Fibroblast of mammary gland (primary cell): ENCODE measurements at places on chromosomes 11 and 22.

DNA sequence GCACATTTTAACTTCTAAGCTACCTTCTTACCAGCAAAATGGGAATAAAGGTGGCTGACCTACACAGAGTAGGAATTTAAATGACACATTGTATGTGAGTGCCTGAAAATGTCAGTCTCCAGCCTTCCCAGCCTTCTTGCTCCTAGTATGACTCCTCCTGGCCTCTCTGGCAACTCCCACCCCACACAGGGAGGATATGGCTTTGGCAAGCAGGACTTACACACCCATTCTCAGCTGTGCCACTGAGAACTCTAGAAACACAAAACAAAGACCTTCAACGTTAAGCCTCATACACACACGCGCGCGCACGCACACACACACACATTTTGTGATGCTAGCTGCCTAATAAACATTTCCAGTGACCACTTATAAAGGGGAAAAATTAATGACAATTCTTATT, 65.8 kb downstream of the PACSIN2 start:
- peak; percentile 78 for DNase-seq

GRCh38 chr22:34017205-34017604, 96.9 kb upstream of the LARGE1 start:
- DNase-seq: no peak

DNA sequence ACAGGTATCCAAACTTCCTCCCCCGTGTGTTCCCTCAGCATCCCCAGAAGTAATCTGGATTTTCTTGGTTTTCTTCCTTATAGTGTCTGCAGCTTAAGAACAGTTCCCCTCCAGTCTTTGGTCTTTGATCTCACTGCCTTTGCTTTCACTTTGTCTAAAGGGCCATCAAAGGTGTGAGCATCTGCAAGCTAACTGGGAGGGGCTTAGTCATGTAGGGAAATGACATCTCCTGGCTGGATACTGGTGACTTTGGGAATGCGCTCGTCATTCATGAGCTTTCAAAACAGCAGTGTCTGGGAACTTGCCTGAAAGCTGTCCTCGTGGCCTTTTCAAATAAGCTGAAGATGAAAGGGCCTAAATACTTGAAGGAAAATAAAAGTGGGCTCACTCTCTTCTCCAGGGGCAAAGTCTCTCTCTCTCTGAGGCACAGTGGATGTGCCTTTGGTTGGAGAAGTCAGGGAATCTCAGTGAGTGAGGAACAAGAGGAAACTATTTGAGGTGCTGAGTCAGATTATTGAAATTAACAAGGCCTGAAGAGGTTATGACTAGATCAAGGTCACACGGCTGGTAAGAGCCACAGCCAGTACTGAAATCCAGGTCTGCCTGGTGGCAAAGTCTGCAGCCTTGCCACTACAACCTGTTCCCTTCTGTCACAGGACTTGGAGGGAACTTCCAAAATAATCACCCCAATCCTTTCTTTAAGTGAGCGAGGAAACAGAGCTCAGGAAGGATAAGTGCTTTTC, 45.6 kb upstream of the TENM4 start:
- no peak for DNase-seq

GRCh38 chr11:70167723-70168404, 35.2 kb upstream of the FADD start:
- no peak for DNase-seq

GRCh38 chr11:102121329-102121728, 11.1 kb downstream of the YAP1 start:
- no peak for DNase-seq

DNA sequence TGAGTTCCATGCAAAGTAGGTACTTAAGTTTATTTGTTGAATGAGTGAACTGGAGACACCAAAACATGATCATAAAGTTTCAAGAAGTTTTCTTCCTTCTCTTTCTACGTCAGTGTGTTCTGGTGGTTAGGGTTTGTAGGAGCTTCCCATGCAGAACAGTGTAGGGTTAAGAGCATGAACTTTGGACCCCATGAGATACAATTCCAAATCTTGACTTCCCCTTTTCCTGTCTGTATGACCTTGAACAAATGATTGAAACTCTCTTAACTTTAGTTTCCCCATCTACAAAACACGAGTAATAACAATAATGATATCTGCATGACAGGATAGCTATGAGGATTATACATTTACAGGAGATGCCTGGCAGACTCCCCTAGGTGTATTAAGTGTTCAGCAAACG, 41.0 kb upstream of the TENM4 start:
- DNase-seq: no peak

DNA sequence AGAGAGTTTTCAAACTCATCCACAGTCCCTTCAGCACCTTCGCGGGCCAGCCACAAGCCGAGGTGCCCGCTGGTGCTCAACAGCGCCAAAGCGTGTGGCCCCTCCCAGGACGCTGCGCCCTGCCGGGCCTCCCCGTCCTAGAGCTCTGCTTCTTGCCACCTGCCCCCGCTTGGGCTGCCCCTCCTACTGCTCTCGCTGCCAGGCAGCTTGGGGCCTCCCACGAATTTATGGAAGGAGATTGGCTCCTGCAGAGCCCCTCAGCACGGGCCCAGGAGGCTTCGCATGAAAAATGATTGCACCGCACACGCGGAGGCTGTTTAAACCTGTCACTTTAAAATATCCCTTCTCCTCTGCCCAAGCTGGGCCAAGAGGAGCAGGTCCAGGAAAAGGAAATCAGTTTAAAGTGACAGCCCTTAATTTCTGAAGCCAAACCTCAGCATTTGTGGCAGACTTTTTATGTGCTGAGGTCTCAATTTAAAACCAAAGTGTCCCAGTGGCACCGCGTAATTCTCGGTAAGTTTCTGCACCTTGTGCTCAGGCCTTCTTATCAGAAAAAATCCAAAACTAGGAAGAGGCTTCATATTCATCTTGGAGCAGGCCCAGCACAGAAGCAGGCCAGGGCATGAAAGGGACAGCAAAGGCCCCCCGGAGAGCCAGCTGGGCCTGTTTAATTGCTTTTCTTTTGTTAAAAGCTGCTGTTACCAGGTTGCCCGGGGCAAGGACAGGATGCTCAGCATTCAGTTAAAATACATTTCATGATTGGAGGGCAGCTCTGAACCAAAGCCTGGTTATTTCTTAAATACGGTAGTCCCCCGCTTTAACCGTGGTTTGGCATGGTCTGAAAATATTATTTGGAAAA, 303.6 kb downstream of the OPCML start:
- no peak for DNase-seq

DNA sequence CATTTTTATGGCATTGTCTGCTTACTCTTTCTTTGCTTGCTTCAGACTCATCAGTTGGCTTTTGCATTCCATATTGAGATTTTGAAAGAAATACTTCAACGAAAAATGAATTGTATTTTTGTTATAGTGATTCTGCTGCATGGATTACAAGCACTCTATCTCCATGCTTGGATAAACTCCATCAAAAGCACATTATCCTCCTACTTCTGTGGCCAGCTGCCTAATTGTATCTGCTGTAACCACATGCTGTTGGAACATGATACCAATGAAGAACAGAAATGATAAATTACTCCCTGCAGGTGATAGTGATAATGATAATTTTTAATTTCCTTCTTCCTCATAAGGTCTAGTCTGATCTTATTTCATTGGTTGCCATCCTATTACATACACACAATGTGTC, 100.8 kb downstream of the PRMT3 start:
- DNase-seq: no peak

GRCh38 chr11:67289226-67289650, at the start of gene ANKRD13D:
ANKRD13D (plus strand) TSS chr11:67289303; CDS start chr11:67289461, 158 bp downstream.
- no peak for DNase-seq

DNA sequence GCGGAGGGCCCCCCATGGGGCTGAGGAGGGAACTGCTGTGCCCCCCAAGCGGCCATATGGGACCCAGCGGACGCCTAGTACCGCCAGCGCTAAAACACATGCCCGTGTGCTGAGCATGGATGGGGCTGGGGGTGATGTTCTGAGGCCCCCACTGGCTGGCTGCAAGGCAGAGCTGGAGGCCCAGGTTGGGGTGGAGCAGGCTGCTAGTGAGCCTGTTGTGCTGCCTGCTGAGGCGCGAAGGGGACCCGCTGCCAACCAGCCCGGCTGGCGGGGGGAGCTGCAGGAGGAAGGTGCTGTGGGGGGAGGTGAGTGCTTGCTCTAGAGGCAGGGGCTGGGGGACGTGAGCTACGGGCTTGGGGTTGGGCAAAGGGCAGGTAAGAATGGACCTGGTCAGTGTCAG, 3.2 kb downstream of the PCNX3 start:
- DNase-seq: no peak

DNA sequence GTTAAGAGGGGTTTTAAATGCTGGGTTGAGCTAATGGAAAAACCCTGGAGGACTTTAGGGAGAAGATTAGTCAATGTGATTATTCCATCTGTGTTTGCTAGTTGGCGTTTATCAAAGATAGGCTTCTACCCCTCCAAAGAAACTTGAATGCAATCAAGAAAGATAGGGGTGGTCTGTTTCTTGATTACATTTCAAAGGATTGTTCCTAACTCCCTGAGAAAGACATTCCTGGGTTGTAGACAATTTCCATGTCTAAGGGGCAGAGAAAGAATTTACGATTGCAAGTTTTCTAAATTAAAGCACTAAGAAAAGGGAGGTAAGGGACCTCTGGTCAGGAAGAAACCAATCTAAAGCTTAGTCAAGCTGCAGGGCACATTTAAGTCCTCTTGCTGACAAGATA, 2268.7 kb downstream of the LRRC4C start:
- no peak for DNase-seq

- no peak for DNase-seq
Measured at GRCh38 chr11:72226701-72227100, 2.1 kb downstream of the INPPL1 start.

DNA sequence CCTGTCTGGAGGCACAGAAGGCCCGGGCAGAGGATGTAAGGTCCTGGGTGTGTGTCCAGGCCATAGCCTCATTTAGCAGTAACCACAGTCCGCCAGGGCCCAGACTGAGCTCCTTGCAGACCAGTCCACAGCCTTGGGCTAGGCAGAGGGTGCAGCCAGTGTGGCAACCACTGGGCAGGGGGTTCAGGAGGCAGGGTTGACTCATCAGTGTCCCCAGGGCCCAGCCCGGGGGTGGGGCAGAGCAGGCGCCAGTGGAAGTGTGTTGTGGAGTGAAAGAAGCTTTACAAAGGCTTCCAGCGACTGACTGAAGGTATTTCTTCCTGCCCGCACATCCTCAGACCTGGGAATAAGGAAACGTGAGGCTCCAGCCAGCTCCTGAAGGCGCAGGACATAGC, 27.7 kb upstream of the WNT11 start:
- peak; percentile 53 for DNase-seq

DNA sequence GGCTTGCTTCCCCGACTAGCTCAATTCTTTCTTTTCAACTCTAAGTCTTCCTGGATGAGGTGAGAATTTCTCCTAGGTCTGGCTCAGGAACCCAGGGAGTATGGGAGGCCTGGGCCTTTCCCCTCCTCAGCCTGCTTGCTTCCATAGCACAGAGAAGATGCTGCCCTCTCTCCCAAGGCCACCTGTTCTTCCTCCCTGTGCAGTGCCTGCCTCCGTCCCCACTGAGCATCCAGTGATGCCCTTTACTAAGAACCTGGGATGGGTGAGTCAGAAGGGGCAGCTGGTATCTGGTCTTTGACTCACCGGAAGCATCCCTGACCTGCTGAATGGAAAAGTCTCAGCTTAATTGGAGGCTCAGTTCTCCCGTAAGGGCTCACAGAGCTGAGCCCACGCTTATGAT, 607.9 kb downstream of the BUD13 start:
- no peak for DNase-seq

DNA sequence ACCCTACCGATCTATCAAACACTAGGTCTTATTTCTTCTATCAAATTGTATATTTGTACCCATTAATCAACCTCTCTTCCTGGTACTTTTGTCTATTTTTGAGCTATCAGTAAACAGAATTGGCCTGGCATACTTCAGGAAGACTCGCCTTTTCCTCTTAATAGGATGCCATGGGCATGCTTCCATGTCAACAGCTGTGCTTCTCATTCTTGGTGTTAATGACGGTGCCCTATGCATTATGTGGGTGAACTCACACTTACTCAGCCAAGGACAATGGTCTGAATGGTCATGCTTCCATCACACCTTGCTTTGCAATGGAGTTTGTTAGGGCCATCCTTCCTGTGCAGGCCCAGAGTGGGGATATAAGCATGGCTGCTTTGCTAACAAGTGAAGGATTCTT, 521.8 kb downstream of the MIAT start:
- DNase-seq: no peak

DNA sequence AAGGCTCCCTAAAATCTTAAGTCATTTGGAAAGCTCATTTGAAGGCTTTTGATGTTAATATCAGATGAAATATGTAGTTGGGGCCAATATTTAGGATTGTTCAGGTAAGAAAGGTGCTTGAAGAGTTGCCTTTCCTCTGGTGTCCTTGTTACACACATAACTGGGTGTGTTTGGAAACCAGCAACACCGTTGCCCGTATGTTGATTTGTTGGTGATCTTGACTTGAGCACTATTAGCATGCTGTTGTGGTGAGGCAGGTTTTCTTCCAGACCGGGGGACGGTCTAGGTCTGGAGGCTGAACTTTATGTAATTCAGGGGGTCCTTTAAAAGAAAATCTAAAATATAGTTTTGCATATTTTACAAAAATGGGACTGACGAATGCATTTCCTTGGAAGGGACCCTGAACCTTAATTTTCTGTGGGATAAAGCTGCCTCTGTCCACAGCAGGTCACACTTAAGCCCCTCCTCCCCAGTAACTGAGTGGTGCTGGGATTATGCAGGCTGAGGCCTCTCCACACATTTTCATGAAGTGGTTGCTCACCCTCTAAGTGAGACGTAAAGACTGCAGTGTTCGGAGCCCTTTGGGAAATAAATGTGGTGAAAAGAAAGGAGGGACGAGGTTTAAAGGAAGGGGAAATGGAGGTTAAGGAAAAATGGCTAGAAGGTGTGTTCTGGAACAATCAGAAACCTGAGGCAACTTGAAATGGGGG, 1.8 kb downstream of the YWHAH start:
- DNase-seq: no peak

DNA sequence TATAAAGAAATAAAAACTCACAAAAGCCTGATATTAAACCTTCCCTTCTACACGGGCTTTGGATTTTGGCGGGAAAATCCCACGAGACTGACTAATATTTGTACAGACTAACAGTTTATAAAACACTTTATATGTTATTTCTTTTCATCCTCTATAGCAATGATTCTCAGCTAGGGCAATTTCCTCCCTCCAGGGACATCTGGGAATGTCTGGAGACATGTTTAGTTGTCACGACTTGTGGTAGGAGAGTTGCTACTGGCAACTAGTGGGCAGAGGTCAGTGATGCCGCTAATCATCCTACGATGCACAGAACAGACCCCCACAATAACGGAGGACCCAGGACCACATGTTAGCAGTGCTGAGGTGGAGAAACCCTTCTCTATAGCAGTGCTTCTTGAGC, 304.8 kb upstream of the PITPNB start:
- no peak for DNase-seq
